ENCODE measurements at places on chromosomes 11 and 22. TPM values are rescaled to one million over a fixed set of nuclear protein-coding genes. Genes with fewer than 3 reads are reported as not detected.

APOA5 gene
- total RNA-seq = not detected

THRSP gene
- not detected for total RNA-seq

MPPED2 gene
- total RNA-seq = 63.2 TPM

OR8D1 gene
- not detected for total RNA-seq

CD6 gene
- total RNA-seq = 0.82 TPM

LYVE1 gene
- 6.9 TPM for total RNA-seq

ABCC8 gene
- 8.6 TPM for total RNA-seq

PPP2R1B gene
- 22.0 TPM for total RNA-seq

HMOX1 gene
- total RNA-seq = 2.9 TPM

DNA sequence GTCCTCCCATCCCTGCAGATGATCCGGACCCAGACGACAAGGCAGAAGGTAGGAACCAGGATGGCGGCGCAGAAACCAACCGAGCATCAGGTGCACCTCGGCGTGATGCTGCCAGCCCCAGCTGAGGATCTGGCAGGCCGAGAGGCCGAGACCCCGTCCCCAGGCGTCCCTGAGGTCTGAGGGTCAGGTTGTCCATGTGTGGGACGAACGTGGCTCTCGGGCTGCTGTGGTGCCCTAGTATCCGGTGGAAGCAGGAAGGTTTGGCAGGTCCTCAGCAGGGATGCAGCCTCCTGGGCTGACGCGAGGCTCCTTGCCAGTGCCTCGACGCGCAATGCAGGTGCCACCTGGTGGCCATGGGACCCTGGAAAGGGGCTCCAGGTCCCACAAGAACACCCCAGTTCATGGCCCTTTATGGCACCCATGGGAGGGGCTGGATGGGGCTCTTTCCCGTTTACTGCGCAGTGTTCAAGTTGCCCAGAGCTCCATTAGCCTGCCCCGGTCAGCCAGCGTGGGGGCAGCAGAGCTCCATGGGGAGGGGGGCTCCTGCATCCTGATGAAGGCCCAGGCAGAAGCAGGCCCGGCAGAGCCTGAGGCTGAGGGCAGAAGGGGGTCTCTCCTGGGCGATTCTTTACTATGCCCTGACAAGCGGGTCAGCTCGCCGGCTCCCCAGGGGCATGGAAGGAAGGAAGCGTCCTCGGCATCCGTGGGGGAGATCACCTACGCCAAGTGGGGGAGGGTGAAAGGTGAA, 129.9 kb downstream of the CTTN start:
- DNase-seq = no peak

DNA sequence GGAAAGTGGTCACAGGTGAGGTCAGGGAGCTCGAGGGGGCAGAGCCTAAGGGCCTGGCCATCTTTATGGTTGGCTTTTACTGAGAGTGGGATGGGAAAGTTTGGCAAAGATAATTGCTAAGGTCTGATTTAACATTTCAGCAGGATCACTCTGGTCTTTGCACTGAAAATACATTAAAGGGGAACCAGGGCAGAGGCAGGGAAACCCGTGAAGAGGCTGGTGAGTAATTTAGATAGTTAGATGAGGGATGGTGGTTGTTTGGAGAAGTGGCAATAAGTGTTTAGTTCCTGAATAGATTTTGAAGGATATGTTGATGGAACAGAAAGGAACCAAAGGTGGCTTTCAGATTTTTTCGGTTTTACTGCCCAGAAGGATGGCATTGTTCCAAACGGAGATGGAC, 50.8 kb downstream of the SCN3B start:
- DNase-seq = no peak

- DNase-seq = peak; percentile 89
Measured at GRCh38 chr11:116791002-116791812, 472 bp downstream of the APOA5 start.

- no peak for DNase-seq
Measured at GRCh38 chr11:87463486-87464102, 425.9 kb downstream of the TMEM135 start.

DNA sequence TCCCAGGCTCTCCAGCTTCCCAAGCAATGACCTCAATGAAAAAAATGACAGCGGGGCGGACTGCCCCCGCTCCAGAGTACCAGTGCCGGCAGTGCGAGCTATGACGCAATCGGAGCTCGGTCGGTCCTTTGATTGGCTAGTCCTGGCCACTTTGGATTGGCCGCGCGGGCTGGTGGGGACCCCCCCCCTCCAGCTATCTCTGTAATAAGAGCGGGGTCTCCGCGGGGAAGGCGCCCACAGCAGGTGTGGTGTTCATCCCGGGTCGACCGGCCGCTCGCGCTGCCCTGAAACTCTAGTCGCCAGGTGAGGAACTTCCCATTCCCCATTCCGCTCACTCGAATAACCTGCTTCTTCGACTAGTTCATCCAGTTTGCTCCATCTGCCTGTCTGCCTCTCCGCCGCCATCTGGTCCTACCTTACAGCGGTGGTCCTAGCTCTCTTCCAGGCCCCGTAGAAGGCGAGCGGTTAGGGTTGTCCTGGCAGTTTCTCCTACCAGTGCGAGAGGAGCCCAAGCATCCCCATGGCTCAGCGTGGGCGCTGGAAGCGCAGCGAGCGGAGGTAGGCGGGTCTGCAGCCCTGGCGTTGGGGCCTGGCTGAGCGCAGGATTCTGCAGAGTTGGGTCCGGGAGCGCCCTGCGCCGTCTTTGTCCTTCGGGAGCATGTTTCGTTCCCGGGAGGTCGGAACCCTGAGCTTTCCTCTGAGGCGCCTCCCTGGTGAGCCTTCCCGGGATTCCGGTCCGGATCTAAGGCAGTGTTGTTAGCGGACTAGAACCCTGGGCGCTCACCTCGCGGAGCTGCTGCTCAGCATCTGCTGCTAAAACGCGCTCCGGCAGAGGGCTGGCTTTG, at the start of gene CALCB:
TSS of gene CALCB (plus strand) at position 233 of the 845 bp plus-strand sequence. CDS start 1,126 bp downstream, outside the sequence.
- DNase-seq = no peak

DNA sequence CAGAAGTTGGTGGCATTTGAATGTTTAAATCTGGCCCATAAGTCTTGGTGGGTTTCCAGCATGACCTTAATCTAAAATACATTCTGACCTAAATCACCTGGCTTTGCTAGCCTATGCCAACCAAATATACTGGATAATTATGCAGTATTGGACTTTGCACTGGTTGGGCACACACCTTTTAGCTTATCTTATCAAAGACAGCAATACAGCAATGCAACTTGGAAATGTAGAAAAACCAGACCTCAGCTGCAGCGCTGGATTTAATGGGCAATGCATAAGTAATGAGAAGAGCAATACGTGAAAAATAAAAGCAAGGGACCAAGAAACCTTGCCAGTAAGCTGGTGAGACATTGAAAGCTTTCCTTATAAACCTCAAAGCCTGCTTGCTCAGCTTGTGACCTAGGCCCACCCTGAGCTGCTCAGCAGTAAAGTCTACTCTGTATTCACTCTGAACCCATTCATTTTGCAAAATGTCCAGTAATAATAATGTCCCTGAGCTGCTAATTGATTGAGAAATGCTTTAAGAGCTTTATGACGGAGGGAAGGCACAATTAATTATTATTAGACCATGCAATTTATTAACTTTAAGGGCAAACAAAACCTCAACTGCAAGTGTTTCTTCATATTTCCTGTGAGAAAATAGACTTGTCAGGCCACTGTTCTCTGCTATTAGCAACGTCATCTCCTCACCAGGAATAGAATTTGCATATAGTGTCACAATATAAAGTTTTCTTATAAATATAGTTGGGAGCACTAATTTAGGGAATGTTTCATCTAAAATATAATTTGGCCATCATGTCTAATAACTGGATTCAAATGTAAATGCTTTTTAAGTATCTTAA, 49.4 kb upstream of the CEP295 start:
- no peak for DNase-seq

GRCh38 chr22:23840026-23840425, 1.2 kb upstream of the DERL3 start:
- no peak for DNase-seq

- DNase-seq = no peak
Measured at GRCh38 chr22:46031557-46031956, 54.6 kb upstream of the WNT7B start.

GRCh38 chr11:69100454-69101114, 51.9 kb downstream of the TPCN2 start:
- no peak for DNase-seq

DNA sequence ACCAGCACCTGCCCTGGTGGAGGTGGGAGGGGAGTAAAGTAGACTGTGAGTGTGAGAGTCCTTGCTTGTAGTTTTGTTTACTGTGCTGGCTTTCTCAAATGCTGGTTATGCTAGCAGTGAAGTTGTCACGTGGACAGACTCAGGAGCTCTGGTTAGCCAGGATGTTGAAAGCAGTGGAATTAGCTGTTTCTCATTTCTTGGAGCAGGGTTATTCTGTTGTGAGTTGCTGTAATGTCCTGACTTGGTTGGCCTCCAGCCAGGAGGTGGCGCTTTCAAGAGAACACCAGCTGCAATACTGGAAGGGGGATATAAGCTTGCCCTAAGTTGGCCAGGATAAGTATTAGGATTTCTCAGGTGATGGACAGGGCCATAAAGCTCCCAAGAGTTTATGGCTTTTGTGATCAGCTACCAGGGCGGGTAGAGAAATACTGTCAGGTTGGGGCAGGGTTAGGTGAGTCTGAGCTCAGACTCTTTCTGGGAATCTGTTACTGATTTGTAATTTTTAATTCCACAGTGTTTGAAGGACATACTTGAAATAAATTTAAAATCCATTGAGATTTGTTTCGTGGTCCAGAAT, 13.7 kb downstream of the CYP2D6 start:
- DNase-seq = no peak

GRCh38 chr11:115625502-115625901, 121.3 kb upstream of the CADM1 start:
- DNase-seq = no peak

GRCh38 chr11:116929414-116930090, 92.1 kb upstream of the APOA1 start:
- DNase-seq = no peak

- DNase-seq = peak; percentile 28
Measured at GRCh38 chr11:126917531-126918204, 82.9 kb downstream of the KIRREL3 start.

DNA sequence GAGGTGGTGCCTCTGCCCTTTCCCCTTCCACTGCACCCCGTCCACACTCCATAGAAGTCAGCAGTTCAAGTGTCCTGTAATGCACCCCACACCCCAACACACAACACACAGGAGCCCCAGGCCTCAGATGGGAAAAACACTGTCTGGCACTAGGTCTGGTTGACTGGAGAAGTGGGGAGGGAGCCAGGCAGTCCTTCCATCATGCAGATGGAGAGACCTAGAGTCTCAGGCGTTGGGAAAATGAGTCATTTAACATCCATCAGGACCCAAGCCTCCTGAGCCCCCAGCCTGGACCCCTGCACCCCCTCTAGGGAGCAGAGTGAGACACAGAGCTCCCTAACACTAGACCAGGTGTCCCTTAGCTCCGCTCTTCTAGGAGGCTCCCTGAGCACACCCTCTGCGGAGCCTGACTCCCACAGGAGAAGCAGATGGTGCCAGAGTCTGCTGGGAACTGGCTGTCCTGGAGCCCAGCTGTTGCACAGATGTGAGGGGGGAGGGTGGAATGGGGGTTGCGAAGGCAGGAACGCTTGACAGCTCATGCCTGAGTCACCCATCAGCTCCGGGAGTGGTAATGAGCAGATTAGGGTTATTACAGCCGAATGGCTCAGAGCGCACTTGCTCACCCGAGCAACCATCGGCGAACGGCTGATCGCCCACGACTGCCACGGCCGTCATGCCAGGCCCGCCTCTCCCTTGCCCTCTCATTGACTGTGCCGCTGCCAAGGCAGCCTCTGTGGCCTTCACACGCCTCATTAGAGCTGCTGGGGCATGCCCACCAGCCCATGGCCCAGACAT, 22.1 kb upstream of the SYT7 start:
- no peak for DNase-seq

- DNase-seq = no peak
Measured at GRCh38 chr22:45818424-45819085, 146.9 kb downstream of the ATXN10 start.

DNA sequence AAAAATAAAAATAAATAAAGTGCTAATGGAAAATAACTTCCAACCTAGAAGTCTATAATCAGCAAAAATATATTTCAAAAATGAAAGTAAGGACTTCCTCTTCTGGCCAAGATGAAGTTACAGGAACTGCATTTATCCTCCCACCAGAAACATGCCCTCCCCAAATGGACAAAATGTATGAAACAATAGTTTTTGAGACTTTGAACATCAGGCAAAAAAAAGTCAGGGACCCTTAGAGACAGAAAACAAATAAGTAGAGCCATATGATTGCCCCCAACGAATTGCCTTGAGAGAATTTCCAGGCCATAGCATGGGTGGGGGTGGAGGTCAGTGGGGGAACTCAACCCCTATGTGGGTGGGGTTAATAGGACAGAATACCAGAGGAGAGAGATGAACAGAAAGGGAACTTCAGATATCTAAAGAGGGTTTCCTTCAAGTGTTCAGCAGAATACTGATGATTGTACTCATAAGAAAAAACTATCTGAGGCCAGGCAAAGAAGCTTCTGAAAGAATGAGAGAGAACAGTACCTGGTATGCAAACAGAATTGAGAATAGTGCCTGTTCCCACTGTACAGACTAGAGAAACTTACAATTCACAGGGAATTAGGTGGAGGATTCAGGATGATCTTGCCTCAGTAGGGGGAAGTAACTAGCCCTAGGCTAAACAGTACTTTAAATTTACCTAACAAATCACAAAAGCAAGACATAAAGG, 26.6 kb upstream of the IL10RA start:
- DNase-seq = no peak

- no peak for DNase-seq
Measured at GRCh38 chr11:130159139-130159538, 443 bp upstream of the ST14 start.

DNA sequence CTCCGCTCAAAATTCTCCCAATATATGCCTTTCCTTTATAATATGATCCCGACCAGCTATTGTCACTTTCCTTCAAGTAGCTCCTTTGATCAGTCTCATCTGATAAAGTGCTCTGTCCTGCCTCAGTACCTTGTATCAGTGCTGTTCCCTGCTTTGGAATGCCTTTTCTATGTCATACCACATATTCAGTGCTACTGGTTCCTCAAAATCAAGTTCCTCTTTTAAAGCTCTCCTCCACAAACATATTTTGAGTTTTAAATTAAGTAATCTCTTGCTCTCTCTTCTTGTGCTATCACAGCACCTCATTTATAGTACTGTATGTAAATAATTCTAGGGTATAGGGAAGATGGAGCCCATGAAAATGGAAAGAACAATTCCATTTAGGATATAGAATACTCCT, 137.1 kb upstream of the CTSC start:
- no peak for DNase-seq

DNA sequence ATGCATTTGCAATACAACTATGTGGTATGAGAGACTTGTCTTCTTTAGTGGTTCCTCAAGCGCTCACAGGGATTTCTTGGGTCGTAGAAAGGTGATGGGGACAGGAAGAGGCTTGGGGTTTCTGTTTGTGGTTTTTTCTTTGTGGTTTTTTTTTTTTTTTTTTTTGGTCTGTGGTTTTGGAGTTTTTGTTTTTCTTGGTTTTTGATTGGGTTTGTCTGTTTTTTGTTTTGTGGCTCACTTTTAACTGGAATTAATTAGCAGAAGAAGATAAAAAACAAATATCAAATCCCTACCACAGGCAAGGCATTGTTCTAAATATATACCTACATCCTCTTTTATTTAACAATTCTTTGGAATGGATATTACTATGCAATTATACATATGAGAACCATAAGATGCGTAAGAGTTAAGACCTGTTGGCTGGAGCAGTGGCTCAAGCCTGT, 5.5 kb downstream of the TTC28 start:
- no peak for DNase-seq

- no peak for DNase-seq
Measured at GRCh38 chr11:60934790-60935605, 10.7 kb downstream of the TMEM132A start.

Data from frontal cortex (tissue), 4 donors.